ENCODE measurements at places on chromosomes 5 and 9. TPM values are rescaled to one million over a fixed set of nuclear protein-coding genes. Genes with fewer than 3 reads are reported as not detected.

Gene WNT8A
- total RNA-seq: not detected

Gene CYLC2
- not detected for total RNA-seq

Gene CDK9
- total RNA-seq: 54.8 TPM

Gene ENHO
- under 0.01 TPM for total RNA-seq

Gene CCDC152
- total RNA-seq: 1.5 TPM

Gene FAXDC2
- total RNA-seq: 11.3 TPM

Gene NR6A1
- total RNA-seq: 0.26 TPM

Gene PNPLA7
- 1.3 TPM for total RNA-seq

Gene TMEM215
- not detected for total RNA-seq

Gene PTGS1
- 13.4 TPM for total RNA-seq

Gene SPOCK1
- 30.3 TPM for total RNA-seq

Gene WDR31
- total RNA-seq: 4.0 TPM

Gene URM1
- 28.6 TPM for total RNA-seq

Gene DMRT3
- not detected for total RNA-seq

Gene MRPL50
- total RNA-seq: 12.2 TPM

Gene SLC6A3
- total RNA-seq: not detected

Gene THBS4
- total RNA-seq: 1.5 TPM
